ENCODE measurements at places on chromosomes 1 and 21. TPM values are rescaled to one million over a fixed set of nuclear protein-coding genes. Genes with fewer than 3 reads are reported as not detected.

The CLIC6 gene
- 0.13 TPM for total RNA-seq

The LCE1B gene
- not detected for total RNA-seq

The KPRP gene
- not detected for total RNA-seq

The BARHL2 gene
- total RNA-seq, result not detected

The CELA2B gene
- not detected for total RNA-seq

The TMCO1 gene
- total RNA-seq, result 95.3 TPM

The POMGNT1 gene
- 73.0 TPM for total RNA-seq

The TNFSF18 gene
- not detected for total RNA-seq

DNA sequence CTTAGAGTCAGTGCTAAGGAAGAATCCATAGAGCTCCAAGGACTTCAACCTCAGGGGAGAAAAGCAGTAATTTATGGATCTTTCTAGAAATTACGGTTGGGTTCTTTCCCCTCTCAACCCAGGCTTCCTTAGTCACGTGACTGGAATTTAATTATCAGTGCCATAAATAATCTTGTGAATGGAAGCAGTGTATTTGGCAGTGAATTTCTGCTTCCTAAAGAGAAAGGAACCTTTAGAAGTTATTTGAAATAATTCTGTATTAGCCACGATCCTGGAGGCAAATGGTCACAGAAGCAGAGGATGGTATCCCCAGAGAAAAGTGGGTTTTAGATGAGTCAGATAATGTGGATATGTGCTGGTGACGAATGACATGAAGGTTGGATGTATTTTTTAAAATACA, 89.6 kb downstream of the NFIA start:
- DNase-seq, result no peak

DNA sequence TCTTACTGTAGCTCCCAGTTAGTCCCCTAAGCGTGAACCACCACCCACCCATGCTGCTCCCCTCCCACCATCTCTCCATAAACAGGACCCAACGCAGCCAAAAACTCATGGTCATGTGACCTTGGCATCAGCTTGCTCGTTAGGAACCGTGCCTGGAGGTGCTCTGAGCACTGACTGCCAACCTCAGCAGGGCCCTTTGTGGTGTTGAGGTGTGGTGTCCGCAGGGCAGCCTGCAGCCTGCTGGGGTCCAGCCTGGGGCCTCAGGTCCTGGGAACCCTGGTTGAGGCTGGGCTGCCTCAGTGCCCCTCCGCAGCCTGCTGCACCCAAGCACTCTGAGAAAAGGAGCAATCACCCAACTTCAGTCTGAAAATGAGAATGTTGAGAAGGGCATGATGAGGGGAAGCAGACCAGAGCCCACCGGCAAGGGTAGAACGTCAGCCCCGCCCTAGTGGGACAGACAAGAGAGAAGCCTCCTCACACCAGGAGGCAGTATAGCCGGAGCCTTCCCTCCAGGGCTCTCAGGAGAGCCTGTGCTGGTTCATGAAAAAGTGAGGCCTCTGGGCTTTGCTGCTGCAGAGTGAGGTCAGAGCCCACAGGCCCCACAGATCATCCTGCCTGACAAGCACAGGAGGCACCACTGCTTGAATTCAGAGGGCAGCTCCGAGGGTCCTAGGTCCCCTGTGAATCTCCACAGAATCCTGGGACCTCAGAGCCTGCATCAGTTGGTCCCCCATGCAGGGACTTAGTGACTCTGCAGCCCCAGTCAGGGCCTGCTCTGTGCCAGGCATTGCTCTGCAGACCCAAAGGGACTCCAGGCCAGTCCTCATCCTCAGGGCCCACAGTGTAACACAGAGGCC, 4.9 kb upstream of the COL6A2 start:
- DNase-seq, result no peak

GRCh38 chr1:1788136-1788535, 9.9 kb upstream of the NADK start:
- DNase-seq, result no peak

DNA sequence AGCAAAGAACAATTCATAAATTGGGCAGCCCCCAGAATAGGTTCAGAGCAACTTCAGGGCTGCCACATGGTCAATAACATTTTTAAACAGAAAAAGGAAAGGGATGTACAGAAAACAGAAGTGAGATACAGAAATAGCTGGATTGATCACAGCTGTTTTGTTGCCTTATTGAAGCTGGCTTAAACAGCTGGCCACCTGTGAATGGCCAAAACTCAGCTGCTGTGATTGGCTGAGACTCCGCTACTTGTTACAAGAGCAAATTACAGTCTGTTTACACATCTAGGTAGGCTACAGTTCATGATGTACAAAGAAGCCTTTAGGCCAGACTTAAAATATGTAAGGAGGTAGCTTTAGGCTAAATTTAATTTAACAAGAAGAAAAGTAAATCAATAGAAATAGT, 11.6 kb upstream of the IFNAR1 start:
- DNase-seq, result no peak

GRCh38 chr1:62064829-62065407, 129.7 kb upstream of the L1TD1 start:
- no peak for DNase-seq

GRCh38 chr1:214550013-214550856, 1.2 kb downstream of the PTPN14 start:
- no peak for DNase-seq

DNA sequence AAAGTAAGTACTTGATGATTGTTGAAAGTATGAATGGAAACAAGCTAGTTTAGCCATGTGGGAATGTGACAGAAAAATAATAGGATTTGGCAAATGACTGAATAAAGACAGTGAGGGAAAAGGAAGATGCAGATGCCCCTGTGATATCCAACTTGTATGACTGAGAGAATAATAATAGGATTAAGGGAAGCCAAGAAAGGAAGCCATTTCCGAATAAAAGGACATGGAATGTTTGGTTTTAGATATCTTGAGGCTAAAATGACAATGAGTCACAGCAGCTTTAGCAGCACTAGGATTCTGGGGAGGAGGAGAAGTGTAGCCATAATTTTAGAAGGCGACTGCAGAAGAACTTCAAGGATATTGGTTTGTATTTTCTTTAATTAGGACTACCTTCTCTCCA, 109.2 kb downstream of the TTLL7 start:
- DNase-seq, result no peak

DNA sequence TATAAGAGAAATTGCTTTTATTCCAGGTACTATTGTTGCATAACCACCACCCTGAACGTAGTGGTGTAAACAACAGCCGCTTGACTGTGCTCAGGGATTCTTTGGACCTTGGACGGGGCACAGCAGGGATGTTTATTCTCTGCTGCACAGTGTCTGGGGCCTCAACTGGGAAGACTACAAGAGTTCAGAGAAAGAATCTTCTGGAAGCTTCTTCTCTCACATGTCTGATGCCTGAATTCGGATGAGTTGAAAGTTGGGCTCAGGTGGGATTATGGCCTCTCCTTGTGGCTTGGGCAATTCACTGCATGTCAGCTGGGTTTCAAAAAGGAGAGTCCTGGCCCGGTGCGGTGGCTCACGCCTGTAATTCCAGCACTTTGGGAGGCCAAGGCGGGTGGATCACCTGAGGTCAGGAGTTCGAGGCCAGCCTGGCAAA, 19.0 kb upstream of the SSBP3 start:
- DNase-seq, result no peak

DNA sequence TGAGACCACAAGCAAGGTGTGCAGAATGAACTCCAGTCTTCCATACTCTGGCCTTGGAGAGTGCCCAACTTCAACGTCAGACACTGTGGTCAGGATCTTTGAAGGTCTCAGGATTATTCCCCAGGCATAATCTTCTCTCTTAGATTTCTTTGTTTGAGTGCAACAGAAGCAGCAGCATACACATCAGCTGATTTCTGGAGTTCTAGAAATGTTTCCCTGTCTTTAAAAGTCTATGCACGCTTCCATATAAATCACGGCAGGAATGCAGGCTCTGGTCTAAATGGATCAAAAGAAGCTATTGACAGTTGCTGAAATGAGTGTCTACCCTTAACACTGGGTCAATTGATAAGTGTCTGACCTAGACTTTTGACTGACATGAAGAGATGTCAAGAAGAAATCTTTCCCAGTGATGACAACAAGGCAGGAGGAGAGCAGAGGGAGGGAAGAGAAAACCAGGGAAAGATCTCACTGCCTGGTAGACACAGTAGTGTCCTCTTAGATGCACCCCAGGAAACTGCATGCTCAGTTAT, 279.7 kb downstream of the SPATA17 start:
- no peak for DNase-seq

- DNase-seq, result no peak
These were observed 1.9 kb downstream of the PABPC4 start for GRCh38 chr1:39574646-39575045.

DNA sequence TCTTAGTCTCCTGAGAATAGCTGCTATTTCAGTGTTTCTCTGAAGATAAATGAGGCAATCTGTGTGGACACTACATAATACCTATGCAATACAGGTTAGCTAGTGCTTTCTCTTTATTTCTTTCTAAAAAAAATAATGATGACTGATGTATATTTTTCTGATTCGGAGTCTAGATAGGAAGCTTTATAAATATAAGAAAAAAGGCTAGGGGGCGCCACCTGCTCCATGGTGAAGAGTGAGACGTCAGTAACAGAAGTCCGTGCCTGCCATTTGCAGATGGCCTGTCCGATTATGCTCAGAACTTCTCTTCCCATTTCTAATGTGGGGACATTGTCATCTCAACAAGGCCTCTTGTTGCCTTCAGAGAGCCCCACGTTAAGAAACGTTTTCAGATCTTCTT, 26.4 kb downstream of the QSOX1 start:
- no peak for DNase-seq

- no peak for DNase-seq
These were observed 67.5 kb downstream of the DNTTIP2 start for GRCh38 chr1:93811326-93812065.

All from activated T-cell treated with anti-CD3 and anti-CD28 coated beads, Interleukin-2, amount 50 U/mL, for 4 hours (primary cell).